WTC11 (cell line): ENCODE measurements at places on chromosomes 7 and 10. TPM values are rescaled to one million over a fixed set of nuclear protein-coding genes. Genes with fewer than 3 reads are reported as not detected.

GRCh38 chr10:12055732-12056131, 13.0 kb upstream of the DHTKD1 start:
- DNase-seq: no peak
- no peak overlapping the region for H3K27ac ChIP-seq
- H3K36me3 ChIP-seq: no peaks in the 10 kb centered on the region
- H3K27me3 ChIP-seq: no peaks in the 10 kb centered on the region; the same call in 1 of the 2 replicates
- H3K4me3 ChIP-seq: no peak overlapping the region

DNA sequence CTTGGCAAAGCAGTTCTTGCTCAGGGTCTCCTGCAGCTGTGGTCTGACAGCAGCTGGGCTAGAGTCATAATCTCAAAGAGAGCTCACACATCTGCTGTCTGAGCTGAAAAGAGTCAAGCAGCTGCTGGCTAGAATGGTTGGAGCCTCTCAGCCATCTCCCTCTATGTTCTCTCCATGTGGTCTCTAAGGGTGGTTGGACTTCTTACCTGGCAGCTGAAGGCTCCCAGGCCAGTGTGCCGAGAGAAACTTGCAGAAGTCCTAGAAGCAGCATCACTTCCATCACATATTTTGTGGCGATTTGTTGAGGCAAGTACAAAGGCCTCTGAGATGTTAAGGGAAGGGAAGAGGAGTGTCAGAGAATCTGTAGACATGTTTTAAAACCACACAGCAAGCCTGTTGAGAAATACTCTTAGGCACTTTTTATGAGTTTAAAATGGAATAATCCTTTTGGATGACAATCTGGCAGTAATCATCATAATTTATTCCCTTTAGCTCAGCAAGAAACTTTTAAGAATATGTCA, 93.2 kb downstream of the REEP3 start:
- H3K4me1 ChIP-seq: peaks cover 9% of the 10 kb centered on the region
- peaks cover 5% of the 10 kb centered on the region; the same call in 1 of the 2 replicates for H3K36me3 ChIP-seq
- no peak overlapping the region for H3K4me3 ChIP-seq
- H3K27me3 ChIP-seq: no peaks in the 10 kb centered on the region
- H3K27ac ChIP-seq: peak overlapping the region; percentile 58; the same call in 1 of the 2 replicates
- no peak for DNase-seq

DNA sequence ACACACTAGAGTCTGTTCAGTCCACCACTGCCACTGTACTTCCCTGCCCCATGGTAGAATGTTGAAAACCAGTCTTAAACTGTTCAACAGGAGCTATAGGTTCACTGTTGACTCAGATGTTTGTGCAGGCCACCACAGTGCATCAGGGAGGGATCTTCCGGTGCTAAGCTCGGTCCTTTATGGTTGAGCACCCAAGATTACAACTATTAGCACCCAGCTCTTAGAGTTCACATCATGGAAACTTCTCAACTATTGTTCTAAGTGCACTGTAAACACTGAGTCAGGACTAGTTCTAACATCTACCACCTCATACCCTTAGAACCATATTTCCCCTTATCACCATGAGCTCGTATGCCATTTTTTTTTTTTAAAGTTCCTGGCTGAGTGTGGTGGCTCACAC, 97.1 kb upstream of the MXI1 start:
- H3K4me1 ChIP-seq: no peaks in the 10 kb centered on the region
- peaks cover 21% of the 10 kb centered on the region for H3K36me3 ChIP-seq
- no peaks in the 10 kb centered on the region for H3K27me3 ChIP-seq
- H3K4me3 ChIP-seq: no peak overlapping the region
- no peak for DNase-seq

DNA sequence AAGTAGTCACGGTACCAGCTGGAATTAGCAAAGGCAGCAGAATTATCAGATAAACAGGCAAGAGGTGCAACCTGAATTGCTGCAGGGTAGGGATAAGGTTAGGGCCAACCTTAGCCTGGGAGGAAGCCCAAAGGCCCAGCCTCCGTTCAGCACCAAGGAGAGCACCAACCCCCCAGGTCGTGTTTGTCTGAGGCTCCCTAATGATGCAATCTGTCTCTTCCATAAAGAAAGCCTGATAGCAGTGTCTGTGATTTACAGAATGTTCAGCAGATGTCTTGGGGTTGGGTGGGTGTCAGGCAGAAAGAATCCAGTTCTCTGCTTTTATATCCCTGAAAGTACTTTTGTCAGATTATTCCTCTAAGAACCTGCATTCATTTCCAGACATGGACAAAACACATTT, 328.4 kb upstream of the AOAH start:
- H3K27me3 ChIP-seq: no peaks in the 10 kb centered on the region
- peaks cover 22% of the 10 kb centered on the region for H3K4me1 ChIP-seq
- peak; percentile 81 for DNase-seq
- no peak overlapping the region for H3K4me3 ChIP-seq

GRCh38 chr10:28849821-28850220, 172.5 kb downstream of the BAMBI start:
- no peaks in the 10 kb centered on the region for H3K4me1 ChIP-seq
- no peak for DNase-seq
- no peaks in the 10 kb centered on the region for H3K27me3 ChIP-seq
- H3K36me3 ChIP-seq: no peaks in the 10 kb centered on the region

GRCh38 chr10:74968667-74969061, 142.3 kb downstream of the KAT6B start:
- H3K4me3 ChIP-seq: no peak overlapping the region
- H3K36me3 ChIP-seq: 0 out of 2 replicates have a peak, but pooled peaks cover 3% of the 10 kb centered on the region
- peak overlapping the region; percentile 56; the same call in 1 of the 2 replicates for H3K27ac ChIP-seq

GRCh38 chr7:18859318-18859717, 258.1 kb downstream of the TWIST1 start:
- no peak overlapping the region for H3K4me3 ChIP-seq
- H3K27ac ChIP-seq: no peak overlapping the region
- no peaks in the 10 kb centered on the region for H3K27me3 ChIP-seq

- no peaks in the 10 kb centered on the region for H3K27me3 ChIP-seq
- DNase-seq: peak; percentile 38
- no peaks in the 10 kb centered on the region for H3K36me3 ChIP-seq
- no peak overlapping the region for H3K27ac ChIP-seq
Observed at GRCh38 chr10:110353244-110354119, 48.8 kb upstream of the SMNDC1 start.

- H3K4me1 ChIP-seq: no peaks in the 10 kb centered on the region
- no peak for DNase-seq
Observed at GRCh38 chr7:153457746-153458145, 594.5 kb upstream of the DPP6 start.

GRCh38 chr7:92042056-92042737, 92.1 kb downstream of the CYP51A1 start:
- H3K27ac ChIP-seq: no peak overlapping the region
- no peak for DNase-seq
- H3K36me3 ChIP-seq: peaks cover 26% of the 10 kb centered on the region
- no peaks in the 10 kb centered on the region for H3K4me1 ChIP-seq
- H3K4me3 ChIP-seq: no peak overlapping the region

DNA sequence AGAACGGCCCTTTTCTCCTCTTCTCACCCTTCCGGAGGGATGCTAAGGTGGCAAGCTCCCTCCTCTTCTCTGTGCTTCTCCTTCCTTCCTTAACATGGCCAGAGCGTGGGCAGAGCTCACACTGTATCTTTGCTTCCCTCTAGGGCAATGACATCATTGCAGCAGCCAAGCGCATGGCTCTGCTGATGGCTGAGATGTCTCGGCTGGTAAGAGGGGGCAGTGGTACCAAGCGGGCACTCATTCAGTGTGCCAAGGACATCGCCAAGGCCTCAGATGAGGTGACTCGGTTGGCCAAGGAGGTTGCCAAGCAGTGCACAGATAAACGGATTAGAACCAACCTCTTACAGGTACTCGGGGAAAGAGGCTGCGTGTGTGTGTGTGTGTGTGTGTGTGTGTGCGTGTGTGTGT, 36.6 kb downstream of the AP3M1 start:
- no peak overlapping the region for H3K4me3 ChIP-seq
- no peaks in the 10 kb centered on the region for H3K4me1 ChIP-seq
- DNase-seq: no peak
- H3K36me3 ChIP-seq: peaks cover 93% of the 10 kb centered on the region
- no peak overlapping the region for H3K27ac ChIP-seq

DNA sequence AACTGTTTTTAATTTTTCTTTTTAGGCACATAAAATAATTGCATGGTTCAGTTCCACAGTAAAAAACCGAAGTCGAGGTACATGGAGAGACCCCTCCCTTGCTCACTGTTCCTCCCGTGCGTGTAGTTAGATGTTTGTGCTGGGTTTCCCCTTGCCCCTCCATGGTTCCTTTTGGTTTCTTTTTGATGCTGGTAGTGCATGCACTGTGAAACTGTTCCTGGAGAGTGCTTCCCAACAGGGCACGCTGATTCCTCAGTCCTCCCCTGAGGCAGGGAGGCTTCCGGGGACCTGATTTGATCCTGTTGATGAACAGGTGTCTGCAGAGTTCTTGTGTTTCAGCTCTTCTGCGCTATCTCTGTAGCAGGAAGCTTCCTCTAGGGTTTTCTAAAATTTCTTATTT, 69.5 kb downstream of the ADCY1 start:
- peaks cover 7% of the 10 kb centered on the region; the same call in 1 of the 2 replicates for H3K4me1 ChIP-seq
- H3K27me3 ChIP-seq: no peaks in the 10 kb centered on the region
- H3K4me3 ChIP-seq: no peak overlapping the region
- DNase-seq: no peak

DNA sequence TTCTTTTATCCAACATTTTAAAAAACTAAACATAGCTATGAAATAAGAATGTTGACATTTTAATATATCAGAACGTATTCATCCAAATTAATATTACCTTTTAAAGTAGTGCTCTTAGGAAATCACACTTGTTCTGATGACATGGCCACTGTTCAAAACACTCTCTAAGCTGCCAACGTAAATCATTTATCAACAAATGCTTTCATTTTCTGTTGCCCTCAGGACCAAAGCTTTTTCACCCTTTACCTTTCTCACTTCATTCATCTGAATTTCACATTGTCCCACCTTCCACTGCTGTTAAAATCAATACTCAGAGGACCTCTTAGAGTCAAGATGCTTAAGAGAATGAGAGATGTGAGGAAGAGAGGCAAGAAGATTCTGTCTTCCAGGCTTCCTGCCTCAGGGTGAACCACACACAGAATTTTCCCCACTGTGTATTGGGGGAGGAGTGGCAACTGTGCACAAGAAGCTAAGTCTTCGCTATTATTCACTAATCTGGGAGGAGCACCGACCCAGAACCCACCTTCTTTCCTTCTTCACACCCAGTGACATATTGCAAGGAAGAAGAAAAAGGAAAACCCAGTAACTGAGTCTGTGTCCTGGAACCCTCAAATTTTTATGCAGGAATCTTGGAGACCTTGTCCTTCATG, 21.0 kb downstream of the HIBADH start:
- no peak for DNase-seq
- no peaks in the 10 kb centered on the region for H3K27me3 ChIP-seq
- H3K27ac ChIP-seq: peak overlapping the region; percentile 22; the same call in 1 of the 2 replicates

GRCh38 chr10:59711871-59712494, 2.3 kb upstream of the SLC16A9 start:
- DNase-seq: no peak
- H3K36me3 ChIP-seq: no peaks in the 10 kb centered on the region
- peaks cover 42% of the 10 kb centered on the region for H3K27me3 ChIP-seq
- H3K4me1 ChIP-seq: peaks cover 9% of the 10 kb centered on the region
- no peak overlapping the region for H3K4me3 ChIP-seq

GRCh38 chr7:135466442-135467206, 43.3 kb downstream of the CNOT4 start:
- no peaks in the 10 kb centered on the region for H3K27me3 ChIP-seq
- no peak for DNase-seq
- H3K4me3 ChIP-seq: no peak overlapping the region
- H3K27ac ChIP-seq: no peak overlapping the region
- H3K4me1 ChIP-seq: peaks cover 7% of the 10 kb centered on the region; the same call in 1 of the 2 replicates

GRCh38 chr7:106329408-106329807, 44.6 kb upstream of the NAMPT start:
- no peaks in the 10 kb centered on the region for H3K36me3 ChIP-seq
- no peak overlapping the region for H3K4me3 ChIP-seq
- H3K27me3 ChIP-seq: no peaks in the 10 kb centered on the region; the same call in 1 of the 2 replicates
- no peak overlapping the region for H3K27ac ChIP-seq
- DNase-seq: no peak

DNA sequence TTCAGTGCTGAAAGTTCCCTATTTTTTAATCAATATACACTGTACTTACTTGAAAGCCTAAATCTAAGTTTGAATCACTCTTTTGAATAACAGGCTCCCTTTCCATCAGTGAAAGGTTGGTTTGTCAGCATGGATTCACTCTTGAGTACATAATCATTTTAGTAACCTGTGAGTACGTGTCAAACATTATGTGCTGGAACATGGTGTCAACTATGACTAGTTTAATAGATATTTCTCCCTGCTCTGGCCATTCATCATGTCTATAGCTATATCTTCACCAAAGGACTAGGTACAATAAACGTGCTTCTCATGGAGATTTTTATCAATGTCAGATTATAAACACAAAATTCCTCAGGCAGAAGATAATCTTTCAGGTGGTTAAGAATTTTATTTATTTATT, 61.7 kb upstream of the MDFIC start:
- H3K4me1 ChIP-seq: peaks cover 31% of the 10 kb centered on the region
- H3K4me3 ChIP-seq: no peak overlapping the region
- no peak overlapping the region for H3K27ac ChIP-seq

The CYP3A7 gene
- not detected in 3 replicates for total RNA-seq

The NODAL gene
- total RNA-seq: 41.1 to 57.0 TPM (median 41.5 TPM) in 3 replicates

The CHRM2 gene
- 0.05 to 0.76 TPM (median 0.15 TPM) in 3 replicates for total RNA-seq

The CRYGN gene
- total RNA-seq: 1.0 to 1.6 TPM (median 1.5 TPM) in 3 replicates

The CHST3 gene
- 5.6 to 7.0 TPM (median 5.9 TPM) in 3 replicates for total RNA-seq

The TMEM140 gene
- total RNA-seq: 0.11 to 0.14 TPM in 2 of 3 replicates, not detected in the other

The TRIM56 gene
- 23.1 to 24.2 TPM (median 23.4 TPM) in 3 replicates for total RNA-seq

The PRPS1L1 gene
- not detected in 3 replicates for total RNA-seq

The PTPRN2 gene
- total RNA-seq: 2.6 to 4.7 TPM (median 3.9 TPM) in 3 replicates
